ENCODE measurements at places on chromosomes 6 and 20.
A peak's percentile ranks its signal among the peaks of the same experiment; 100 is the strongest.

DNA sequence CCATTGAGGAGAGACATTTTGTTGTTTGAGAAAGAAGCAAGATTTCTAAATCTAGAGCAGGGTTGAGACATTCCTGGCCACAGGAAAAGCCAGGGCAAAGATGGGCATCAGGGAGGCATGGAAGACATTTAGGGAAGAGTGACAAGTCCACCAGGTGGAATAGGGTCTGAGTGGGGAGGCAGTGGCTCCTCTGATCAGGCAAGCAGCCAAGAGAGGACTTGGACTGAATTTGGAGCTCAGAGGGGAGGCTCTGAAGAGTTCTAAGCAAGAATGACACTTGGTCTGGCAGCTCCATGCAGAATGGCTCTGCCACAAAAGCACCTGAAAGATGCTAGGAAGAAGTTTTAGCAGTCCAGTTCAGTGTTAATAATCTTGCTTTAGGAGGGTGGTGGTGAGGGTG, 120.8 kb downstream of the FYN start:
- DNase-seq = no peak

DNA sequence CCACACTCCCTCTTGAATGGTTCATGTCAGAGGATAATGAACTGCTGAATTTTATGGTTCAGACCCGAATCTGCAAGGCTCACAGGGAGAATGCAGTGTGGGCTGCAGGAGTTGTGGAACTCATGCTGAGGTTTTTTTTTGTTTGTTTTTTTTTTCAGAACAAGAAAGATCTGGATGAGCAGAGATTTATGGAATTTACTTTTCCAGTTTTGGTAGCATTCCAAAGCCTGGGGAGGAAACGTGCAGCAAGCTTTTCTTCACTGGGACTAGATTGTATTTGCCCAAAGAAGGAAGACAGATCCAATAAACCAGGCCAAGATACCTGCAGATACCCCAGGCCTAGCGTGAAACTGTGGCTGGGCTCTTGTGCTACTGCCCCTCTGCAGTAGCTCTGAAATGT, 223.9 kb upstream of the TAB2 start:
- DNase-seq = no peak

- no peak for DNase-seq
Measured at GRCh38 chr20:58433029-58433647, 44.1 kb downstream of the VAPB start.

DNA sequence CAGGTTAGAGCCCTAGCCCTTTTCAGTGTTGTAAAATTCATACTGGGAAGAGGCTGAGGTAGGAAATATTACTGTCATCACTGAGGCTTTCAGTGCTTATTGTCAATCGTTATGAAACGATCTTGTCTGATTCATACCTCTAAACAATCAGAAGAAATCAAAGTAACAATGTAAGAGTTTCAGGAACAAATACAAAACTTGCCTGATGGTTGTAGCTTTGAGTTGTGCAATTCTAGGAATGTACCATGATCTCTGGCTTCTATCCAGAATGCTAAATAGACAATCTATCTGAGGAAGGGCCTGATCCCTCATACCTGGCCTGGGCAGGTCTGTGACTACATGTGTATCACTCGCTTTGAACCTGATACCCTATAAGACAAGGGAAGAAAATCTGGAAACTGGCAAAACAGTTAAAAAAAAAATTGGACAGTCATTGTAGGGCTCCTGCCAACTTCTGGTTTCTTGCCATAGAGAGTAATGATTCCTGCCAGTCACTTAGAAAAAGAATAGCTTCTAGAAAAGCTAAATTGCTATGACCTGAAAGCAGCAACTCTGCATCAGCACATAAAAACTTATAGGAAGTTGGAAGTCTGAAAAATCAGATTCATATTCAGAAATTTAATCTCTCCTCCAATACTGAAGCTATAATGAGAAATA, 234.7 kb downstream of the BTBD9 start:
- no peak for DNase-seq

GRCh38 chr20:64188682-64189529, 24.7 kb downstream of the MYT1 start:
- DNase-seq = no peak

DNA sequence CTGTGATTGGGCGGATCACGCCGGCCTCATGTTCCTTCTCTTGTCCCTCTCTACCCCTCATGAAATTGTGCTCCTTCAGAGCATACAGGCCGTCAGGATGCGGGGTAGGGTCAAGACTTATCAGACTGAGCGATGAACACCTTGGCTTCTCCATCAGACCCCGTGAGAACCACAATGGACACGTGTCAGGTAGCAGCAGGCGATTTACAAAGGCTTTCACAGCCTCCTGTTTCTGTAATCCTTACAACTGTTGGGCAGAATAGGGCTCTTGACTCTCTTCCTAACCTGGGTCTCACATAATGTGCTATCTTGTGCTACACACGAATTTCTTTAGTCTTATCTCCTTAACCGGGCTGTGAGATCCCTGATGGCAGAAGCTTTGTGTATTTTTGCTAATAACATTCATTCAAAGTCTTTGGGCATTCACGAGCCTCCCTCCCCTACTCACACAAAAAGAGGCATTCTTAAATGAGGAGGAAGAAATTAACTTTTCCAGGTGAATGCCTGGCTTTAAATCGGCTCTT, 122.9 kb upstream of the SLC22A23 start:
- DNase-seq = no peak

GRCh38 chr20:18063676-18064075, 6.0 kb upstream of the OVOL2 start:
- no peak for DNase-seq

DNA sequence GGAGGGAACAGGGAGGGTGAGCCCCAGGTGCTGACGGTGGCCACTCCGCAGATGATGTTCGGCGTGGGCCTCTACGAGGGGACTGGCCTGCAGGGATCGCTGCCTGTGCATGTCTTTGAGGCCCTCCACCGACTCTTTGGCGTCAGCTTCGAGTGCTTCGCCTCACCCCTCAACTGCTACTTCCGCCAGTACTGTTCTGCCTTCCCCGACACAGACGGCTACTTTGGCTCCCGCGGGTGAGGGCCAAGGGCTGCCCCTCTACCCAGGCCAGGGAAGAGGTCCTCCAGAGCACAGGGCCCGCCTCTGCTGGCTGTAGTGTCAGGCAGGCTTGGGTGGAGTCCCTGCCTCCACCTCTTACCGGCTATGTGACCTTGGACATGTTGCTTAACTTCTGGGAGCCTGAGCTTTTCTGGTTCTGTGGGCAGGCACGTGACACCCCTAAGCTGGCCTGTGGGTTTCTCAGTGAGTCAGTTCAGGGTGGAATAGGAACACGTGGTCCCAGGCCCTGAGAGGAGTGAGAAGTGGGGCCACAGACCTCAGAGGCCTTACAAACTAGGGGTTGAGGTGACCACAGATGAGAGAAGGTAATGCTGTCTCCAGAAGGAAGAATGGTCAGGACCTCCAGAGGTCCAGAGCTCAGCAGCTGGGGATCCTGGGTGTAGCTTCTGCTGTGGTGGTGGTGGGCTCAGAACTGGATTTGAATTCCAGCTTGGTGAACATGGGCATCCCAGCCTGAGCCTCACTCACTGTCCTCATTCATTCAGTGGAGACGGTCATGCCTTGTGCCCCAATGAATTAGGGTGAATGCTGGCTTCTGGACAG, 11.9 kb downstream of the PCIF1 start:
- DNase-seq = no peak

DNA sequence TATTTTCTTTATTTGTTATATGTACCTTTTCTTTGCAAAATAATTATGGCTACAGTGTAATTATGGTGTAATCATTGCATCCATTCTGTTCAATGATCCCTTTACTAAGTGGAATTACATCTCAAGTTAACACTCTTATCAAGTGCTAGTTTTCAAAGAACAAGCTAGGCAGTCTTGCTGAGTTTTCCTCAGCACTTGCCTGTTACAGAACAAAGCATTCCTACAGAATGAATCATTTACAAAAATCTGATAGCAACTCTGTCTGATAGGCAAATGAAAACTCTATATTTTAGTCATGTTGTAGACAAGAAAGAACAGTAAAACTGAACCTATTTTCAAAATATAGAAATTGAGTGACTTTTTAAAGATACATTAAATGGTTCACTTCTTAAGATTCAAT, 109.8 kb upstream of the POU3F2 start:
- DNase-seq = no peak

- DNase-seq = no peak
Measured at GRCh38 chr20:50916257-50916656, 15.0 kb downstream of the ADNP start.

GRCh38 chr6:122476131-122476530, 4.5 kb upstream of the SERINC1 start:
- no peak for DNase-seq

GRCh38 chr6:134453792-134454510, 136.0 kb upstream of the SGK1 start:
- DNase-seq = no peak

- no peak for DNase-seq
Measured at GRCh38 chr6:44481760-44482159, 94.3 kb downstream of the CDC5L start.

- DNase-seq = no peak
Measured at GRCh38 chr6:44771647-44772415, 384.3 kb downstream of the CDC5L start.

- DNase-seq = no peak
Measured at GRCh38 chr6:132314432-132314831, 86.8 kb downstream of the MOXD1 start.

GRCh38 chr6:77038807-77039206, 424.5 kb downstream of the HTR1B start:
- no peak for DNase-seq

GRCh38 chr6:163485388-163485851, 70.9 kb downstream of the QKI start:
- DNase-seq = no peak

GRCh38 chr6:53603386-53604116, 58.6 kb upstream of the GCLC start:
- no peak for DNase-seq

DNA sequence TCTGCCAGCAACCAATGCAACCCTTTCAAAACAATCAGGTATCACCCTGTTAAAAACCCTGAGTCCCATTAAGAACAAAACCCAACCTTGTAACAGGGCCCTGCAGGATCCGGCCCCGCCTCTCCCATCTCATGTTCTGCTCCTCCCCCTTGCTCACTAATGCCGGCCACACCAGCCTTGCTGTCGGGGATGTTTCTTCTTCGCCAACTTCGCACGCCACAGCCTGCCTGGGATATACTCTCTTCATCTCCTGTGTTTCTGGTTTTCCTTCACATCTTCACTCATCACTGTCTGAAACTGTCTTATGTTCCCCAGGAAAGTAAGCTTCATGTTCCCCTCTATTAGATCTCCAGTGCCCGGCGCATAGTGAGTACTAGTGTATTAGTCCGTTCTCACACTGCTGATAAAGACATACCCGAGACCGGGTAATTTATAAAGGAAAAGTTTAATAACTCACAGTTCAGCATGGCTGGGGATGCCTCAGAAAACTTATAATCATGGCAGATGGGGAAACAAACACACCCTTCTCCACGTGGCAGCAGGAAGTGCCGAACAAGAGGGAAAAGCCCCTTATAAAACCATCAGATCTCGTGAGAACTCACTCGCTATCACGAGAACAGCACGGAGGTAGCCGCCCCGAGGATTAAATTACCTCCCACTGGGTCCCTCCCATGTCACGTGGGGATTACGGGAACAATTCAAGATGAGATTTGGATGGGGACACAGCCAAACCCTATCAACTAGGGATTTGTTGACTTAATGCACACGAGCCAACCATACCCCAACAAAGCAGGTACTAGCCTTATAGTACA, 5.1 kb downstream of the TP53RK start:
- no peak for DNase-seq

- DNase-seq = no peak
Measured at GRCh38 chr20:59448851-59449444, 148.5 kb downstream of the EDN3 start.

- DNase-seq = peak; percentile 50
Measured at GRCh38 chr20:62791301-62792181, 4.7 kb upstream of the MRGBP start.

DNA sequence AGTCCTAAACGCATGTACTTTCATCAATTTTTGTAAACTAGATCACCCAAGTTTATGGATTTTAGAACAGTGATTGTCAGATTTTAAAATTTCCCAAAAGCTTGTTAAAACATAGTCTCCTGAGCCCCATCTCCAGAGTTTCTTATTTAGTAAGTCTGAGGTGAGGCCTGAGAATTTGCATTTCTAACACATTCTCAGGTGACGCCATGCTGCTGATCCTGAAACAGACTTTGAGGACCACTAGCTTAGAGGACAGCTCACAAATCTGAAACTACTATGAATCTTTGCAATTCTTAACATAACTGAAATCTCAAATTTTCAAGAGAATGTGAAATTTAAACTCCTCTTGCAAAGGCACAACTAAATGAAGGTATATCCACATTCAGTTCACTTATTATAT, 37.8 kb upstream of the MLIP start:
- no peak for DNase-seq

DNA sequence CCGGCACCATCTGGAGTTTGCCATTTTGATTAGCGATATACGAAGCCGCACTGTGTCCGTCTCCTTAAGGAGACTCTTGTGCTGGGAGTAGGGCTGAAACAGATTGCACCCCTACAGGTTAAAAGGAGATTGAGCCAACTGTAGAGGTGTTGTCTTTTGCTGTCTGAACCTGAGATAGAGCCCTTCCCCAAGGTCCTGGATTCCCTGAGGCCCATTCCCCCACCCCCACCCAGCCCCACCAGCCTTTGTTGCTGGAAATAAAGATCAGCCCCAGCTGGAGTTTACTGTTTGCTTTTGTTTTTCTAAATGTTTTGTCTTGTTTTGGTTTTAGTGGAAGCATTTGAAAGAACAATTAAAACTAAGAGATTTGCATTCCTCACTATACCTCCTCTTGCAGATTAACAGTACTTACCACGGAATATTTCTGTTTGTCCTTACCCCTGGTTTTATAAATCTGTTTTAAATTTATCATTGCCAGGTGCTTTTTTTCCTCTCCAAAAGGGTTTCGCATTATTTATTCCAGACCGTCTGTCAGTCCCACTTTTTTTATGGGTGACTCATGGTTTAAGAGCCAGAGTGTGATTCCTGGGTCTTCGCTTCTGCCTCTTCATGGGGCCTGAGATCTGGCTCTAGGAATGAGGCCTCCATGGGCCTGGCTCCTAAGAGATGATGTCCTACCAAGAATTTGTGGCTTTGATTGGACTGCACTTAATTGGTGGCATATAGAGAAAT, 169.2 kb downstream of the DTNBP1 start:
- DNase-seq = no peak

DNA sequence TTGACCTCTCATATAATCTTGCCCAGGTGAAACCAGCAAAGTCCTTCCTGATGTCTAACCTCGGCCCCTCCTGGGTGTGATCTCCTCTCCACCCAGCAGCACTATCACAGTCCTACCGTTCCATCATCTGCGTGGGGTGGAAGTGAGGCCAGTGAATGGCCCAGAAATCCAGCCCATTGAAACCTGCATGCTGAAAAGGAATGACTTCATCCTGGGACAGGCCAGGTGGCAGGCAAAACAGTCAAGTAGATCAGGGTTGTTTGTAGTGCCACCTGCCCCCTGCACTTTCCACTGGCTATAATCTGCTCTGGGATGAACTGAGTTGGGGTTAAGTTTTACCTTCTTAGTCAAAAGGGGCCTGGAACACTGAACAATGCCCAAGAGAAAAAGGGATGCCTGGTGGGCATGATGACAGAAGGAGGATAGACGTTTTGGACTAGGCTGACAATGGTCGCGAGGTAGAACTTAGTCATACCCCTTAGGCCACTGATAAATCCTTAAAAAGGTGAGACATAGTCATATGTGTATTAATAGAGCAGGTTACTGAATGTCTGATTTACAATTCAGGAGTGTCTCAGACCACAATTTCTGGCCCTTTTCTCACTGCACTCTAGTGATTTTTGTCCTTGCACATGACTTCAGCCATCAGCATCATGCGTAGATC, 8.1 kb upstream of the HSP90AB1 start:
- no peak for DNase-seq
